ENCODE measurements at places on chromosomes 3 and 15.

GRCh38 chr3:127964816-127965215 is 49.8 kb downstream of the KBTBD12 start:
- no peak for DNase-seq

DNA sequence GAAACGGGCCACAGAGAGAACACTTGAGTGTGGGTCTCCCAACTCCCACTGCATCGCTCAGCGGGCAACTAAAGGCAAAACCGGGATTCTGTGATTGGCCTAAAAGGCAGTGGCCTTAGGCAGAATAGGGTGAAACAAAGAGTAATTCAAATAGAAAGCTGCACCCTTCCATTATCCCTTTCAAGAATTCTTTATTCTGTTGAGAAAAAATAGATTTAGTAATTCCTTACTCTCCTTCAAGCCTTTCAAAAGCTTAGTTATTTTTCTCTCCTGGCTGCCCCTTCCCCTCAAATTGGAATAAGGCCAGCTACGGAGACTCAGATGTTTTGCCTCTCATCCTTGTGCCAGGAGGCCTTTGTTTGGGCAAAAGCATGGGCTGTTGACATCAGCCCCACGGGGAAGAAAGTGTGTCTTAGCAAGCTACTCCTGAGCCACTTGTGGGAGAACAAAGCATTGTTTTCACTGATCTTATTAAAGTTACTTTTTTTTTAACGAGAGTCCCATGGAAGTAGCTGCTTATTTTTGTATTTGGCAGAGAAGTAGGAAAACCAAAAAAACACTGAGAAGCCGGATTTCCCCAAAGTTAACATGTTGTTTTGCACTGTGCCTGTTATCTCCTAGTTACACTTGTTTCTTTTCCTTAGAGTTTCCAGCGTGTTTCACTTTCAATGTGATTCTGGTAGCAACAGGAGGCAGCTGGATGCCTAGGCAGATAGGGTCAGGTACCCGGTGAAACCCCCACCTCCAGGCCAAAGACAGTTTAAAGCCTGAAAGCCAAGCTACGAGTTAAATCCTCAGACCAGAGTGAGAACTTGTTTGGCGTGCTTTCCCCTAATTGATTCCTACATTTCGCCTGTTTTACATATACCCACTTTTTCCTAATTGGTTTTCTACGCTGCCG is 2.2 kb downstream of the ST6GAL1 start:
- no peak for DNase-seq

- DNase-seq, result peak; percentile 5
Observed at GRCh38 chr3:354432-354831, 157.9 kb downstream of the CHL1 start.

DNA sequence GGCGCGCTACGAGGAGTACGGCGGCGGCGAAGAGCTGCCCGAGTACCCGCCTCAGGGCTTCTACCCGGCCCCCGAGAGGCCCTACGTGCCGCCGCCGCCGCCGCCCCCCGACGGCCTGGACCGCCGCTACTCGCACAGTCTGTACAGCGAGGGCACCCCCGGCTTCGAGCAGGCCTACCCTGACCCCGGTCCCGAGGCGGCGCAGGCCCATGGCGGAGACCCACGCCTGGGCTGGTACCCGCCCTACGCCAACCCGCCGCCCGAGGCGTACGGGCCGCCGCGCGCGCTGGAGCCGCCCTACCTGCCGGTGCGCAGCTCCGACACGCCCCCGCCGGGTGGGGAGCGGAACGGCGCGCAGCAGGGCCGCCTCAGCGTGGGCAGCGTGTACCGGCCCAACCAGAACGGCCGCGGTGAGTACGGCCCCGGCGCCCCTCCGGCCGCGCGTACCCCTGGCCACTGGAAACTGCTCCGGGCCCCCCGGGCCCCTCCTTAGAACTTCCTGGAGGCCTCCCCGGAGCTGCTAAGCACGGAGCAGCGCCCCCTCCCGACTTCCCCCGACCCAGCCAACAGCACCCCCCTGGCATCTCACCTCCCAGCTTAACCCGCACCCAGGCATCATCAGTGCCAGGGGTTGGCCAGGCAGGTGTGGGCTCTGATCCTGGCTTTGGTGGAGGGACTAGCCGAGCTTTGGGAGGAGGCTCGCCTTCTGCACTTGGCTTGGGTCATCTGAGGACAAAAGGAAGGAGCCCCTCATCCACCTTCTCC is 1.4 kb downstream of the LOXL1 start:
- DNase-seq, result peak; percentile 63

GRCh38 chr3:37718632-37719031 is 143.0 kb upstream of the CTDSPL start:
- no peak for DNase-seq

GRCh38 chr3:107604057-107604822 is 81.5 kb downstream of the BBX start:
- DNase-seq, result no peak

GRCh38 chr3:195259154-195259474 is 11.8 kb downstream of the XXYLT1 start:
- no peak for DNase-seq

DNA sequence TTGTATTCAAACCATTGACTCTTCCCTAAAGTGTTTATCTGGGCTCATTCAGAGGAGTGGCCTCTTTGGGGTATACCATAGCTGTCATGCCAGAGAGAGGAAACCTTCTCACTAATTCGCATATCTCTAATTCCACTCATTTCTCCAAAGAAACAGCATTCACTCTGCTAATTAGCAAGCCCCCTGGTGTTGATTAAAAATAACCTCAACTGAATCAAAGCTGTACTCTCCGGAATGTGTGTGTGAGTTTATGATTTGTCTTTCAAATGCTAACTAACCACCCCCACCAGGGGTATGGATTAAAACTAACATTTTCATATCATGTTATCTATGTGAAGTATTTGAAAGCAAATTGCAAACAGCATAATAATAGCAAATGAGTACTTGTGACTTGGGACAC is 45.5 kb downstream of the PAQR5 start:
- no peak for DNase-seq

- DNase-seq, result no peak
Observed at GRCh38 chr3:194617827-194618226, 15.4 kb downstream of the TMEM44 start.

DNA sequence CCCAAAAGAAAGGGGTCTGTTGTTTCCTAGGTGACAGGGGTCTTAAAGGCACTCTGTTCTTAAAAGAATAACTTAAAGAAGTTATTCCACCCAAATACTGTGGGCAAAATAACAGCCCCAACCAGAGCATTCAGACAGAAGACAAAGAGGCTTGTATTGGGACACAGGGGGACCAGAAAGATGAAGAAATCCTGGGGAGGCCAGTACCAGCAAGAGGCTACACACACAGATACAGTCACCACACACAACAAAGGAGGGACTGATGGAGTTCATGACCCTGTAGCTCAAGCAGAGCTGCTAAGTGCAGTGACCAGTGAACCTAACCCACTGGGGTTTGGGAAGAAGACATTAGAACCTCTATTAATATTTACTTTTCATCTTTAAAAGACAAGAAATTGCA is 59.0 kb downstream of the MTHFS start:
- no peak for DNase-seq

DNA sequence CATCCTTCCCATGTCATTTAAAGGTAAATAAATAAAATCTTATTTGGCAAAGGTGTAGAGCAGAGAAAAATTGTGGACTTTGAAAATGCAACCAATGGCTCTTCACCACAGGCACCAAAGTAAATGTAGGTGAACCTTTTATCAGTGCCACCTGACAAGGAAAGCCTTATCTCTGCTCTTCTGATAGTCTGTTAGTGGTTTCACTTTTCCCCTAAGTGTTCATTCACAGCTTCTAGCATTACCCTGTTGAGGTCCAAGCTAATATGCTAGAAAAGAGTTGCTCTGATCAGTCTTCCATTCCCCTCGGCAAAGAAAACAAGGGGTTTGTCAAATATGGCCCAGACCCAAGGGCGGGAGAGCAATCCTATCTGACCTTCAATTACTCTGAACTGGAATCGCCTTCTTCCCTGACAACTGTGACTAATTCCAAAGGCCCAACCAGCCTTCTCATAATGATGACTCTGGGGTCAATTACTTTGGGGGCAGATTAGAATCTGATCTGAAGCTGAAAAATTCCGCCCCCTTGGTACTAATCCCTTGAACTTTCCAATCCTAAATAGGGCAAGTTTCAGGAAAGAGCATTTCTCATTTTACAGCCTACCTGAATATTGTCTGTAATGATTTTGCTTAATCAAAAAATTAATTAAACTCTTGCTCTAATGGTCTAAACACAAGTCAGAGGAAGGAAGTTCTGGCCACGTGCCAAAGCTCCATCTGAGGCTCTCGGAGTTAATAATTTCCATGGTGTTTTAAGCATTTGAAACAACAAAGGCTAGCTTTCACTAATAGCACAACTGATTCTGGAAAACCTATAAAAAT is 52.4 kb downstream of the SETMAR start:
- no peak for DNase-seq

DNA sequence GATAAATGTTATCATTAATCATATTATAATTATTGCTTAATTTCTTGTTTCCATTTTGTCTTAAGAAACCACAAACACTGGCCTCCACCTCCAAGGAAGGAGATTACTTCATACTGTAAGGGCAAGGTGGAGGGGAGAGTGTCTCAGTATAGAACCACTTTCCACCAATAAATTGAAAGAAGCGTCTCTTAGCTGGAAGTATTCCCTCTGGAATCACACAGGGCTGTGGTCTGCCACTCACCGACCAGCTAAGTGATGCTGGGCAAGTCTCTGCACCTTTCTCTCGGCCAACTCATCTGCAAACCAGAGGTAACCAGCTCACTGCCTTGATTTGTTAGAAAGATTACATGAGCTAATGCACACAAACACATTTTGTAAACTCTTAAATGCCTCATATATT is 63.1 kb downstream of the EIF4E3 start:
- DNase-seq, result no peak

DNA sequence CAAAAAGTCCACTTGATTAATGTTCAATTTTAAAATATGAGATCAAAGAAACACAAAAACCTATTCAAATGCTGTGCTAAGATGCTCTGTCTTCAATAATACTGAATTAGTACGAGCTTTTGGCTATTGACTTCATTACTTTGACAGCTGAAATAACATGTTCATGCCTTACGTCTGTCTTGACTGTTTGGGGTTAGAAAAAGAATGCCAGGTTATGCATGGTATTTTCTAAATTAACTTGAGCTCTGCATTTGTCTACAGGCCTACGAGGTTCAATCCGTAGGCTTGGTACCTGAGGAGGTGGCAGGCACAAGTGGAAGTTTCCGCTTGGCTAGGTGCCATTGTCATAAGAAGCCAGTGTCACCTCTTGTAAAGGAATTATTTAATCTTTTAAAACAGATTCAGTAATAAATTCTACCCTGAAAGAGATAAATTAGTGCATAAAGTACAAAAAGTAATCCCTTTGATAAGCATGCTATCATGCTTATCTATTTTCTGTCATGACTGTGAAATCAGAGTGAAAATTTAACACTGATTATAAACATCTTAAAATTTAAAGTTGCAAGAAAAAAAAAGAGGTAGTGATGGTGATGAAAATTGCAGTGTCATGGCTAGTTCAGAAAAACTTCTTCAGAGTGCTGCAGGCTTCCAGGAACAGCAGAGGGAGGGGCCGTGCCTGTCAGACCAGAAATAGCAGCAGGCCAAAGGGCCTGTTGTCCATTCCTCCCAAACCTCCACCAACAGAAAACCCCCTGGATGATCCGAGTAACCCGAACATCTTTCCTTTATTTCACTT is 115.7 kb downstream of the ARRDC4 start:
- DNase-seq, result no peak
